ENCODE measurements at places on chromosomes 3 and 15.

DNA sequence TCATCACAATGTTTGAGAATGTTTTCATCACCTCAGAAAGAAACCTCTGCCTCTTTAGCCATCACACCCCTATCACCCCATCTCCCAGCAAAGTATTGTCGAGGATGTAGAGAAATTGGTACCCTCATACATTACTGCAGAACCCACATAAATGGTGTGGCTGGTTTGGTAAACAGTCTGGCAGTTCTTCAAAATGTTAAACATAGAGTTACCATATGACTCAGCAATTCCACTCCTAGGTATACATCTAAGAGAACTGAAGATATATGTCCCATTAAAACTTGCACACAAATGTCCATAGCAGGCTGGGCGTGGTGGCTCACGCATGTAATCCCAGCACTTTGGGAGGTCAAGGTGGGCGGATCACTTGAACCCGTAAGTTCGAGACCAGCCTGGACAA lies 8.7 kb upstream of the ETFA start:
- no peak for DNase-seq

- DNase-seq = peak; percentile 82
These were observed 427.2 kb upstream of the THBS1 start for GRCh38 chr15:39153716-39154115.

DNA sequence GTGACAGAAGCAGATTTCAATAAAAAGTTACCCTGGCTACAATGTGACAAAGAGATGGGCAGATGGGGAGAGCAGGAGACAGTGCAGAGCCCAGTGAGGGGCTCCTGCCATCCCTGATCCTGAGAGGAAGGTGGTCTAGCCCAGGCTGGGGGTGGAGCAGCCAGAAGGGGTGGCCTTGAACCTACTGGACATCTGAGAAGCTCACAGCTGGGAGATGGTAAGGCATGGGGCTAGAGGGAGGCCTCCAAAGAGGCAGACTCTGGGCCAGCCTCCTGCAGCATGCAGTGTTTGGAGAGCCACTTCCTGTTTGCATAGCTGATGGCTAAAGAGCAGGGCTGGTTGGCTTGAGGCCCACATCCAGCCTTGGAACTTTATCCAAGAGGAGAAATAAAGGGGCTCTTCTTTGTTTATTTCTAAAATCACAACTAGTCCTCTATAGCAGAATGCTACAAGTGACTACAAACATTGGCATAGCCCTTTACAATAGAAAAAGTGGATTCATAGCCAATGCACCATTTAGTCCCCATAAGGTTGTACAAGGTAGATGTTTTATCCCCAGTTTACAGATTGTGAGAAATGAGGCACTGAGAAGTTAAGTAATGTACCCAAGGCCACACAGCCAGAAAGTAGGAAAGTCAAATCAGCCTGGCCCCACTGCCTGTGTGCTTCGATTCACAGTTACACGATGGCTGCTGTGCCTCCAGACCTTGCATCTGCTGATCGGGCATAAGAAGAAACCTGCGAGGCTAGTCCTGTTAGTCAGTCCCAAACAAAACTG lies 4.6 kb downstream of the EFCC1 start:
- no peak for DNase-seq

DNA sequence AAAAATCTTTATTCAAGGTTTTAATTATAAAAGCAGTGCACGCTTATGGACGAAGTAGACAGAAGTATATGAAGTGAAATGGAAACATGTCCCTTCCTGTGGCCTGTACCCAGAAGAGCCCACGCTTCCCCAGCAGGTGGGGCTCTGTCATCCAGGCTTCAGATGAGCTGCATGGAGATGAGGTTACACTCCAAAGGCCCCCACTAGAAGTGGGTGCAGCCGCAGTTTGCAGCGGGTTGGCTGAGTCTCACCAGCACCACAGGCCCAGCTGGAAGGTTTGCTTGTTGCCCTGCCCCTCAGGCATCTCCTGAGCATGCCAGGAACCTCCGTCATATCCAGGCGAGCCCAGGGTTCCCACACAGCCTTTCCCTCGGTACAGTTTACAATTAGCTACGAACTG lies 33.1 kb downstream of the PRR20G start:
- DNase-seq = no peak

- no peak for DNase-seq
These were observed at the start of gene CYP1A1 for GRCh38 chr15:74725225-74725774. Gene CYP1A1, minus strand, starts transcription at chr15:74725528. Its CDS starts 2,431 bp downstream, at chr15:74723097.

DNA sequence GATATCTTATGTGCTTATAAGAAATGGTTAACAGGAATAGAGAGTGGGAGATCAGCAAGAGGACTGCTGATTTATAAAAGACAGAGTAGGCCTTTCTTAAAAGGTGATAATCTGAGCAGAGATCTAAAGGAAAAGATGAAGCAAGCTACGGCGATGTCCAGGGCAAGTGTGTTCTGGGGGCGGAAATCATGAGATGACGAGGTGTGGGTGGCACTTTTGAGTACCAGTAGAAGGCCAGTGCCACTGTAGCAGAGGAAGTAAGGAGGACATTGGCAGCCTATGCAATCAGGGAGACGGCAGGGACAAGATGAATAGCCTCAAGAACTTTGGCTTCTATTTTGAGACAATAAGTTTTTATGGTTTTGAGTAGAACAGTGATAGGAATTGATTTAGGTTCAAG lies 492.4 kb downstream of the FHIT start:
- DNase-seq = no peak

- no peak for DNase-seq
These were observed 47.5 kb downstream of the CORO2B start for GRCh38 chr15:68626283-68626682.

DNA sequence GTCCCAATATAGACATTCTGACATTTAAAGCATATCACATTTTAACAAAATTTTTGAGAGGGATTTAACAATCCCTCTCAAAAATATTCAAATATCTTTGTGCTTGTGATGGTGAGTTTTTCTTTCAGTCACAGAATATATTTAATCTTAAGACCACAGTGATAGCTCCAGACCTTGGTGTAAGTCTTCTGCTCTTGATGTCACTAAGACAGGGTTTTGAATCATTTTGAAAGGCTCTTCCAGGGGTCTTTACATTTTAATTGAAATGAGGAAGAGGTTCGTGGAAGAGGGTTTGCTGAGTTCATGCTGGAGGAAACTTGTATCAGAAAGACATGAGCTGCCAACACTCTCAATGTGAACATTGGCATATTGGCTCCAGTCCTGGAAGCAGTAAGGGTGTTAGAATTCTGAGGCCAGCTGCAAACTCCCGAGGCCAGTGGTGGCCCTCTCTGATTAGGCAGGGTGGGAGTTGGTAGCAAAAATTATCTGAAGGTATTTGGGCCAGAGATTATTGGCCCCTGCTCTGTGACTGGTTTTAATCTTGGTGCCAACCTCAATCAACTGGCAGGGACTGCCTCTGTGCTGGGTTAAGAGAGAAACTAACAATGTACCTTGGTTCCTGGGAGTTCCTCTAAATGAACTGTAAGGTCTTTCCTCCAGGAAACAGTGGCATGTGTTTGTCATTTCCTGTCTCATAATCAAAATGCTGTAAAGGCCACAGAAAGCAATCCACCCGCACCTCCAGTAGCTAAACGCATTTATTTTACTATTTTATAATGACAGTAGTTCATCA lies 5.3 kb downstream of the POU1F1 start:
- DNase-seq = no peak

- no peak for DNase-seq
These were observed 22.5 kb upstream of the PPIB start for GRCh38 chr15:64185146-64185911.

DNA sequence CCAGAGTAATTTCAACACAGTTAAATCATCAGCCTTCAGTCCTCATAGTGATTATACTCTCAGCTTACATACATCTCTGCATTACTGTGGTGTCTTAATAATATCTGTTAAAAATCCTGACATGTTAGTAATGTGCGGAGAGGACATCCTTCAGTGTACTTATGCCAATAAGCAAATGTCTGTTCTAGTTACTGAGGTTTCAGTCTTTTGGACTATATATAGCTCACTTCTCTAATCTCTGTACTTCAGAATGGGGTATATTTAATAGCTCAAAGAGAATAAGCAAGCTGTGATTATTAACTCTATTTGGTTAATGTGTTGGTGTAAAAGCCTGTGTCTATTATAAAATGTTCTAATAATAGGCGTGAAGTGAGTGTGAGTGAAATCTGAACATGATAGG lies 28.9 kb upstream of the OSTN start:
- no peak for DNase-seq

GRCh38 chr3:71160785-71161546 lies 422.6 kb downstream of the FOXP1 start:
- DNase-seq = no peak

DNA sequence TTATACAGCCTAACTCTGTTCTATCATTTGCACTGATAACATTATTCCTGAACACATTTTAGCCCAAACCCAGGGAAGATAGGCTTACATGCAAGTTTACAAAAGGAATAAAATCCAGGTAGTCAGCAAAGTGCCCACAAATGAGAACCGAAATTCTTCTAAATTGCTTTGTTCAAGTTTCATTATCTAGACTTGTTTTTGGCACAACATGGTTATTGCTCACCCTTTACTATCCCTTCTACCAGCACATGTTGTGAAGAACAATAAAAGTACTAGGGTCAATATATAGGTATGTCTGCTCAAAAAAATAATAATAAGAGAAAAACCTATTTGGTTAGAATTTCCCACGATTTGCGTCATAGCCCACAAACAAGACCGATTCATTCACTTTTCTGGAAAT lies 430.5 kb downstream of the FGF12 start:
- DNase-seq = no peak

GRCh38 chr3:58193682-58194407 lies 16.9 kb downstream of the DNASE1L3 start:
- no peak for DNase-seq

DNA sequence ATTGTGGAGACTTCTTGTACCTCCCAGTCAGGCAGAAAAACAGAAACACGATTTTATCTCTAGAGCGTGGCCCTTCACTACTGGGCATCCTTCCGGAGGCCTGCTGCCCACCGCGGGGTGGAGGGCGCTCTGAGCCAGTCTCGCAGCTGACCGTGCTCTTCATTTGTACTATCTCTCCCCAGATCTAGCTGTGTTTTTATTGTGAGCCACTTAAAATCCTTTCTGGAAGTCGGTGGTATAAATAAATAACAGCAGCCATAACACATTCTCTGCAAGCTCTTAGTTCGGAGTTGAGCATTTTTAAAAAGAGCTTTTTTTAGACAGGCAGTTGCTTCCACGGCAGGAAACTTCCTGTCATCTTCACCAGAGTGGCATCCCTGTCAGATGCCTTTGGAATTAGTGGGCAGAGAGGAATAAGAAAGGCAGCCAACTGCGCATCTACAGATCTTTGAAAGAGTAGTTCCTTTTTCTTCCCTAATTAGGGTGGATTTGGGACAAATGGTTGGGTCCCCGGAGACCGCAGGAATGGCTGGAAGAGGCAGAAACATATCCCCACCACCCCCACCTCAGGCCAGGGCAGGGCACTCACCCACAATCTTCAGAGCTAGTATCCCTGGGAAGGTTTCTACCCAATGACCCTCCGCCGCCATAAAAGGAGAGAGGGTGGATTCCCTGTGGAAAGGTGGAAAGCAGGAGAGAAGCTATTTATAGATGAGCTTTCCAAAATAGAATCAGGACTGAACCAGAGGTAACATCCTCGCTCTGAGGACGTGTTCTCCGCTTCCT lies 91.1 kb downstream of the TOP2B start:
- DNase-seq = no peak

DNA sequence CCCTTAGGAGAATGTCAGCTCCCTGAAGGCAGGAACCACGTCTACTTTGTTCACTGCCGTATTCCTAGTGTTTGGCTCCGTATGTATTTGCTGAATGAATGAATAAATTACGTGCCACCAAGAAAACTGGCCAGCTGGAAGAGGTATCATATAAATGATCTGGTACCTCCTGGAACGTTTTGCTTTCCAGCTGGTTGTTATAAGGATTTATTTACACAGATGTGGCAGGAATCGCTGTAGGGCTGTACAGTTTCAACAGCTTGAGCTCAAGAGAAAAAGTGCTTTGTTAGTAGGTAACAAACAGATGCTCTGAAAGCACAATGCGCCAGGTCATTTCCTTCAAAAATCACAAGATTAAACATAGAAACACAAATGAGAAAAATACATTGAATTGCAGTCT lies 108.8 kb upstream of the ATP2B2 start:
- peak; percentile 78 for DNase-seq
